ENCODE measurements at places on chromosomes 7 and 10.

GRCh38 chr7:131219312-131220041, 108.2 kb upstream of the MKLN1 start:
- no peak for DNase-seq

DNA sequence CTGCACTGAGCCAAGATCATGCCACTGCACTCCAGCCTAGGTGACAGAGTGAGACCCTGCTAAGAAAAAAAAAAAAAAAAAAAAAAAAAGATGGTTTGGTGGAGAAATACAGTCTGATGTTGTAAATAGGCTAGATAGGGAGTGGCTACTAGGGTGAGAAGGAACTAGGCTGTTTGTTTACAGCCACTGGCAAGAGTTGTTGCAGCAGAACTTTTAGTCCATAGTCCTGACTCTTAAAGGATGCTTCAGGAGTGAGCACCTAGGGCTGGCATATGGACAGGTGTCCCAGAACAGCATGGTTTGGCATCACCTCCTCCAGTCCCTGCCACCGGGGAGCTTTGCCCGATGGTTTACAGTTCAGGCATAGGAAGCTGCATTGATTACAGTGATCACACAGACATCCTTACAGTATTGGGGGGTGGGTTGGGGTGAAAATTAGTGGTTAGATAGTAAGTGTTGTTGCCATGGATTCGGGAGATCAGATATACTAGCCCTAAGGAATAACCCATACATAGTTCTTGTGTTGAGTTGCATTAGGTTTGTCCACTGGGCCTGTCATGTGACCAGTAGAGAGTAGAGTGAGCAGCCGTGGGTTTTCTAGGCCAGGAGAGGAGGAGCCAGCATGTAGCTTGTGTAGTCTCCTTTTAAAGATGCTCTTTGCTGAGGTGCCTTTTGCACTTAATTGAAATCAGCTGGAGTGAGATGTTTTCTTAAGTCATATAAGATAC, 35.9 kb downstream of the ZRANB1 start:
- DNase-seq = no peak

DNA sequence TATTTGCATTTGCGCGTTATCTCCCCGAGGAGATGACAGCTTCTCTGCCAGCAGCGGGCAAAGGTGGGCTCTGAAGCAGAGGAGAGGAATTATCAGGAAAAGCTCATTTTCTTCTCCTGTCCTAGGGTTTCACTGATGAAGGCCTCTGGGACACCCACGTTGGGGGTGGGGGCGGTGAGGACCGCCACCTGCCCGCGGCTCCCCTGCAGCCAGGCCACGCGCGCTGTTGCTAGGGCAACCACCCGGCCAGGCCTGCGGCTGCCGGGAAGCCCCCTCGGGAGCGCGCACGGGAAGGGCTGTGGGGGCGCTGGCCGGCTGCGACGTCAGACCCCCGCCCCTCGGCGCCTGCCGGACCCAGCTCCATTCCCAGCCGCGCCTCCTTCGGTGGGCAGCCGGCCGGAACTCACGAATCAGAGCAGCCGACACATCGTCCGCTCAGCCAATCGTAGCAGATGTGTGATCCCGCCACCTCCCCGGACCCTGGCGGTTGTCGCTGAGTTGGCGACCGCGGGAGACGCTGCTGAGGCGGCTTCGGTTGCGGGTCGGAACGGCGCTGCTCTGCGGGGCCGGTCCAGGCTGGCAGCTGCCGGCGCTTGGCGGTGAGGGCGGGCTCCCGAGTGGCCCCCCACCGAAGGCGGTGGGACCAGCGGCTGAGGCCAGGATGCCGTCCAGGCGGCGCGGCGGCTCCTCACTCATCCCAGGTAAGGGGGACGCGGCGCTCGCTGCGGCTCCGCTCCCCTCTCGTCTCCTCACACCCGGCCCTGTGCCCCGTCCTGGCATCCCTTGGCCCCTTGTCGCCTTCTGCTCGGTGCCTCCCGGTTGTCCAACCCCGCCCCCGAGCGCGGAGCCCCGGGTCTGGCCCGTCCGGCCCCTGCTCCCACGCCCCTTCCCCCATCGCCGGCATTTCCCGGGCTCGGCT, at the start of gene TPST1:
Gene TPST1, plus strand, starts transcription at position 513 of the 919 bp plus-strand sequence. CDS start 35,092 bp downstream, outside the sequence.
- peak; percentile 79 for DNase-seq

DNA sequence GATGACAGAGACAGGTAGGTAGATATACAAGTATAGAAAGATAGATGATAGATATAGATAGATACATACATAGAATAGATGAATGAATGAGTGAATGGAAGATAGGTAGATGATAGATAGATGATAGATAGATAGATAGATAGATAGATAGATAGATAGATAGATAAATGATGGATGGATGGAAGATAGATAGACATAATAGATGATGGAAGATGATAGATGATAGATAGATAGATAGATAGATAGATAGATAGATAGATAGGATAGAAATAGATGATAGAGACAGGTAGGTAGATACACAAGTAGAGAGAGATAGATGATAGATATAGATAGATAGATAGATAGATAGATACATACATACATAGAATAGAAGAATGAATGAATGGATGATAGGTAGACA, 510.1 kb upstream of the AUTS2 start:
- no peak for DNase-seq

DNA sequence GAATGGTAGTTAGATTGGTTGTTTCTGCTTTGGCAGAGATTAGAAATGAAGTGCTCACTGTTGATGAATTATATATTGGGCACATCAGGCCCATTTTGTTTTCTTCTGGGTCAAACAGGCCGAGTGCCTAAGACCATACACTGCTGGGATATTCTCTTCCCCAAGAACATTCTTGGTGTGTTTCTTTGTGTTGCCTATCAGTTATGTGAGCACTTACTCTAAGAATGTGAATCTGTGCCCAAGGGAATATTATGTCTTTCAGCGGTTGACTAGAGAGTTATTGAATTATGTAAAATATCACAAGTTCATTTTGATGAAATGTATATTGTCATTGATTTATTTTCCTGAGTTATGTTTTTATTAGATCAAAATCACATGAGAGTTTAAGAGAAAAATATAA, 255.5 kb upstream of the SMIM30 start:
- no peak for DNase-seq

- DNase-seq = no peak
Measured at GRCh38 chr7:137458399-137458798, 114.9 kb upstream of the PTN start.

DNA sequence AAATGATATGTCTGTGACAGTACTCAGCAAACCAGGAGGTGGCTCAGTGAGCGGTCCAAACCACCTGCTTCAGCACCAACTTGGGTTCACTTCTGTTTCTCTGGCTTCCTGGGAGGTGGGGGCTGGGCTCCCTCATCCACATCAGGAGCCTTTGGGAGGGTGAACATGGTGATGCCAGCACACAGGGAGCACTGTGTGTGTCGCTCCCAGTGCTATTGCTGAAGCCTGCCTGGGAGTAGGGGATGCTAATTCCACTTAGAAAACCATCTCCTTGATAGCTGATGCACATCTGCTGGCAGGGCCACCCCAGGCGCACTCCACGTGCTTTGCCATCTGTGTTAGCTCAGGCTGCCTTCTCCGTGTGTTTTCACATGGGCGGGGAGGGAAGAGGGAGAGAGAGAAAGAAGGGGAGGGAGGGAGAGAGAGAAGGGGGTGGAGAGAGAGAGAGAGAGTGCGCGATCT, 58.0 kb downstream of the RAMP3 start:
- no peak for DNase-seq

GRCh38 chr7:3078514-3078913, 34.8 kb upstream of the CARD11 start:
- DNase-seq = no peak

GRCh38 chr10:87608756-87609155, 50.9 kb upstream of the PAPSS2 start:
- DNase-seq = no peak

- no peak for DNase-seq
Measured at GRCh38 chr10:43224321-43224720, 42.5 kb downstream of the RASGEF1A start.

- DNase-seq = no peak
Measured at GRCh38 chr7:27156916-27157701, 634 bp upstream of the HOXA7 start.

GRCh38 chr10:69898524-69898923, 96.8 kb downstream of the COL13A1 start:
- no peak for DNase-seq

DNA sequence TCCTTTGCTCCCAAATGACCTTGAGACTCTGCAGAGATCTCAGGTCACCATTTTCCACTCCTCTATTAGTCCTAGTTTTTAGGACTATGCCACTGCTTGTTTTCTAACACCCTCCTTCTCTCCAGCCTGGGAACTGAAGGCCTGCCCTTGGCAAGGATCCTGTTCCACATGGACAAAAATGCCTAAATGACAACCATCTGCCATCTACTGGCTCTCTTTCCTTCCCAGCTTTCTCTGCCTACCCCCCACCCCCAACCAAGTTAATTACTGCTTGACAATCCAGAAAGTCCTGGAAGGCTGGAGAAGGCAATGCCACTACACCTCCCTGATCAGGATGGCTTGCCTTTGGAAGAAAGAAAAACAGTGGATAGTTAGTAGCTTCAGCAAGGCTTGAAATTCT, 44.8 kb upstream of the SP8 start:
- DNase-seq = no peak

- no peak for DNase-seq
Measured at GRCh38 chr10:116753759-116754158, 11.4 kb upstream of the HSPA12A start.

DNA sequence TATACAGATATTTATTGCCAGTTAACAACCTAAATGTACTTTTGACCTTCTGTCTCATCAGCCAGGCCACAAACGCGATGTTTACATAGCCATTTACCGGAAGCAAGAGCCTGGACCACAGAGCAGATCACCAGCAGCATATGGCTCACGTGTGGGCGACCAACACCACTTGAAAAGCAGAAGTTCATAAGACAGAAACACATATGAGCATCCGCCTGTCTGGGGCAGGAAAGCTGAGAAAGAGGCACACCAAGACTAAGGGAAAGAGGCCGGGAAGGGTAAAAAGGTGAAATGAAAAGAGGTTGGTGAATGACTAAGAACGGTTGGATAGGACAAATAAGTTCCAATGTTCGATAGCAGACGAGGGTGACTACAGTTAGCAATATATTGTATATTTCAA, 1.3 kb downstream of the ABCB1 start:
- peak; percentile 16 for DNase-seq

- no peak for DNase-seq
Measured at GRCh38 chr7:13090959-13091358, 403.5 kb downstream of the ARL4A start.

- no peak for DNase-seq
Measured at GRCh38 chr7:108430664-108431063, 25.6 kb downstream of the NRCAM start.

DNA sequence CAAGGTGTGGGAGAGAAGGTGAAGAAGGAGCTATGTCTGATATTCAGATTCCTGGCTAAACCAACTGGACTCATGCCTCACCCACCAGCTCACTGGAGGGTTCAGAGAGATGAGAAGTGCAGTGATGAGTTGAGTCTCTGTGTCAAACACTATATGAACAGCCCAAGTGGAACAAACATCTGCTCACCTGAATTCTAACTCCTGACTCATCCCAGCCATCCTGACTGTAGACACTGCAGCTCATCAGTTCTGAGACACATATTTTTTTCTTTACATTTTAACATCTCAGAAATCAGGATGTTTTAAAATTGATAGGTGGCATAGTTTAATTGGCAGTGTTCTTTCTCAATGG, 27.3 kb downstream of the GSDME start:
- no peak for DNase-seq

- DNase-seq = no peak
Measured at GRCh38 chr10:49369216-49370162, 26.4 kb downstream of the DRGX start.

- no peak for DNase-seq
Measured at GRCh38 chr7:98133621-98134303, 27.1 kb downstream of the LMTK2 start.

GRCh38 chr7:102933763-102934162, 21.0 kb downstream of the LRRC17 start:
- DNase-seq = no peak

DNA sequence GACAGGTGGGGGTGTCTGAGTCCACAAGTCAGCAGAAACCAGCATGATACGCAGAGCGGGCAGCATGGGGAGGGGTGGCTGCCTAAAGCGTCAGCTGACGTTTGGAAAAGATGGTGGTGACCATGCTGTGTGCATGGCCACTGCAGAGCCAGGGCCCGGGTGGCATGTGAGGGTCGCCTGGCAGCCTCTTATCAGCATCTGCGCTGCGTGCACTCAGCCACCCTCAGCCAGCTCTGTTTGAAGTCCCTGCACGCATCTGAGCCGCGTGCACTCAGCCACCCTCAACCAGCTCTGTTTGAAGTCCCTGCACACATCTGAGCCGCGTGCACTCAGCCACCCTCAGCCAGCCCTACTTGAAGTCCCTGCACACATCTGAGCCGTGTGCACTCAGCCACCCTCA, 61.5 kb downstream of the WDR37 start:
- no peak for DNase-seq

- DNase-seq = no peak
Measured at GRCh38 chr10:69457771-69458237, 6.5 kb downstream of the TSPAN15 start.

- DNase-seq = no peak
Measured at GRCh38 chr10:84743483-84743882, 415.1 kb downstream of the CCSER2 start.

DNA sequence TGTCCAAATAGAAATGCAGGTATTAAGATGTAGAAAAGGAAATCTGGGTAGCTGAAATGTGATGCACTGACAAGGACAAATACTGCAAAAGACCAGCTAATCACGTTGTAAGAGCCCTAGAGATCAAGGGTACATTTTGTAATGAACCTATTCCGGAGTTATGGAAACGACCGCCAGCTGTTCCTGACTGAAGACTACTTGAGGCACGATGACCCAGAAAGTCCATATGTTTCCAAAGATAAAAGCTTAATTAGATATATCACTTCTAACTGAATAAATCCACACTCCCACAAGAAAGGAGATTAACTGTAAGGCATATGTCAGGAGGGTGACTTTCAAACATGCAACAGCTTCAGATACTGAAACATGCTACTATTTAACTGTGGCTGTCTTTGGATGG, 253.5 kb downstream of the NSUN6 start:
- no peak for DNase-seq

DNA sequence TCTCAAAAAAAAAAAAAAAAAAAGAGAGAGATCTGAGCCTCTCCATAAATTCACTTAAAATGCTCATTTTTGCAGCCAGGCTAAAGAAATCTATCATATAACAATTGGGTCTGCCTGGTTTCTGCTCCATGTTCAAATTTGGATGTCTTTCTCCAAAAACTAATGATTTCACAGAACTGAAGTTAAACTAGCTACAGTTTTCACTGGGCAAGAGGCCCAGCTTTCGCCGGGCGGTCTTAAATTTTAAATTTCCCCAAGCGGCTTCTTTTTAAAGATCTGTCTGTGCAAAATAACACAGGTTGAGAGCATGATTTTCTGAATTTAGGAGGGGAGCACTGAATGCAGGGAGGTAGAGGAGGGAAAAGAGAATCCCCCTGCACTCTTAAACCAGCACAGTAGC, 603.4 kb downstream of the KCNMA1 start:
- DNase-seq = no peak

DNA sequence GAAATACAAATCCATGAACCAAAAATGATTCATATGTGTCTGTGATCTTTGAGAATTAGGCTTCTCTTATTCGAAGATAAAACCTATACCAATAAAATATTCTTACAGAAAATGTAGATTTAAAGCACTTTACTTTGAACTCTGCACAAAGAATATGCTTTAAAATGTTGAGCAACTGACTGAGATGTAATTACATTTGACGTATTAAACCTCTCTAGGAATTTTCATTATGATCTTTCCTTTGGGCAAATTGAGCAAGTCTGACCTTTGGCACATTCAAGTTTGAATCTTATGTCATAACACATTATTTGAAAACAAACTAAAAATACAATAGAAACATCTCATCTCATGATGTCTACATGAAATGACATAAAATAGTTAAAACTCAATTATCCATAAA, 69.2 kb upstream of the AHR start:
- DNase-seq = no peak
